Epithelial cell of umbilical artery (primary cell): ENCODE measurements at places on chromosomes 7 and 10. TPM values are rescaled to one million over a fixed set of nuclear protein-coding genes. Genes with fewer than 3 reads are reported as not detected.

COL17A1 gene
- total RNA-seq: 0.65 and 1.4 TPM in 2 replicates

RNF32 gene
- total RNA-seq: 0.15 and 0.32 TPM in 2 replicates

HNRNPA2B1 gene
- total RNA-seq: 170 and 180 TPM in 2 replicates

UTF1 gene
- not detected in 2 replicates for total RNA-seq

IFIT2 gene
- total RNA-seq: 0.97 and 15.2 TPM in 2 replicates

CNNM1 gene
- not detected in 2 replicates for total RNA-seq

ANXA8 gene
- 0.30 TPM in 1 of 2 replicates, not detected in the other for total RNA-seq

TMEM225B gene
- under 0.01 TPM in 1 of 2 replicates, not detected in the other for total RNA-seq

TWIST1 gene
- not detected in 2 replicates for total RNA-seq

SYT15B gene
- not detected in 2 replicates for total RNA-seq

TBC1D12 gene
- 9.4 and 12.5 TPM in 2 replicates for total RNA-seq

ABCF2 gene
- total RNA-seq: 78.9 and 79.8 TPM in 2 replicates

FASTK gene
- 67.9 and 71.9 TPM in 2 replicates for total RNA-seq

AS3MT gene
- total RNA-seq: 1.8 and 2.6 TPM in 2 replicates

PPP1R9A gene
- total RNA-seq: 1.6 and 4.0 TPM in 2 replicates

OR2A1 gene
- under 0.01 TPM in 2 replicates for total RNA-seq

C10orf143 gene
- 0.65 and 0.91 TPM in 2 replicates for total RNA-seq

EBLN1 gene
- not detected in 2 replicates for total RNA-seq

GATA3 gene
- total RNA-seq: 1.6 and 3.0 TPM in 2 replicates

SAP25 gene
- total RNA-seq: not detected in 2 replicates

FFAR4 gene
- not detected in 2 replicates for total RNA-seq

CYP26C1 gene
- total RNA-seq: 0.32 and 1.4 TPM in 2 replicates

FBH1 gene
- total RNA-seq: 104 TPM in 2 replicates

OPALIN gene
- total RNA-seq: not detected in 2 replicates

NUP42 gene
- total RNA-seq: 34.8 and 41.0 TPM in 2 replicates

ADARB2 gene
- total RNA-seq: 0.32 and 0.61 TPM in 2 replicates

SRPK2 gene
- total RNA-seq: 42.6 and 50.6 TPM in 2 replicates

PRF1 gene
- not detected in 2 replicates for total RNA-seq

VWC2 gene
- not detected in 2 replicates for total RNA-seq

AGAP5 gene
- total RNA-seq: 1.1 and 1.6 TPM in 2 replicates

TRIM50 gene
- not detected in 2 replicates for total RNA-seq

FBXO24 gene
- under 0.01 and 0.15 TPM in 2 replicates for total RNA-seq

CLDN4 gene
- 0.46 TPM in 1 of 2 replicates, not detected in the other for total RNA-seq

CDK5 gene
- total RNA-seq: 24.8 and 26.3 TPM in 2 replicates
